ENCODE measurements at places on chromosomes 11 and 22.

GRCh38 chr11:86277741-86278140 lies 24.3 kb upstream of the HIKESHI start:
- no peak for DNase-seq

GRCh38 chr11:64851831-64852351 lies 7.4 kb upstream of the CDC42BPG start:
- no peak for DNase-seq

GRCh38 chr22:27865496-27865895 lies 53.6 kb downstream of the PITPNB start:
- no peak for DNase-seq

DNA sequence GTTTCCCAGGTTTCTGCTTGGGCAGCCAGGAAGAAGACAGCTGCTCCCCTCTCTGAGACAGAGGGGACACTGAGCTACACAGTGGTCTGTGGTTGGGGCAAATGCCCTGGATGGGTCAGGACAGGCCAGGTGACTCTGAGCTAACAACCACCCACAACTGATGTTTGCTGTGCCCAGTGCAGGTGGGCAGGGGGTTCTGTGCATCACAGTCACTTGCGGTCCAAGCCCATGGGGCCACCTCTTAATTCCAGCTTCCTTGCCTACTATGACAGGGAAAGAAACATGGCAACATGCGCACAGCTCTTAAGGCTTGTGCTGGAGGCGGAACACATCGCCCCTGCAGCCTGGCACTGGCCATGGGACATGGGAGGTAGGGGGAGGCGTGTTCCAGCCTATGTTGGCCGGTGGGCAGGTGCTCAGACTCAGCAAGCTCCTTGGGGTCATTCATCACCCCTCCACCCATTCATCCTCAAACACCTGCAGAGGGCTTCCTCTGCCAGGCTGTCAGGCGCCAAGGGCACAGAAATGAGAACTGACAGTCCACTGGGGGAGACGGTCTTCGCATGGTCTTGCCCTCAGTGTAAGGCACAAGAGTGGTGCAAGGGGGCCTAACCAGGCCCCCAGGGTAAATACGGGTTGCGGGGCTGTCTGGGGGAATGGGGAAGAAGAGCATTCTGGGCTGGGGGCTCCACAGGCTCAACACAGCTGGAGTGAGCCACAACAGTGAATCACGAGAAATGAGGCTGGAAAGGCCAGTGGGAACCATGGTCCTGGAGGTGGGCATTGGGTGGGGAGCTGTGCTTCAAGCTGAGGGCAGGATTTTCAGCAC lies 55.6 kb downstream of the ARFGAP3 start:
- no peak for DNase-seq

- DNase-seq = no peak
Observed at GRCh38 chr11:95791709-95792033, 1.4 kb downstream of the CEP57 start.

DNA sequence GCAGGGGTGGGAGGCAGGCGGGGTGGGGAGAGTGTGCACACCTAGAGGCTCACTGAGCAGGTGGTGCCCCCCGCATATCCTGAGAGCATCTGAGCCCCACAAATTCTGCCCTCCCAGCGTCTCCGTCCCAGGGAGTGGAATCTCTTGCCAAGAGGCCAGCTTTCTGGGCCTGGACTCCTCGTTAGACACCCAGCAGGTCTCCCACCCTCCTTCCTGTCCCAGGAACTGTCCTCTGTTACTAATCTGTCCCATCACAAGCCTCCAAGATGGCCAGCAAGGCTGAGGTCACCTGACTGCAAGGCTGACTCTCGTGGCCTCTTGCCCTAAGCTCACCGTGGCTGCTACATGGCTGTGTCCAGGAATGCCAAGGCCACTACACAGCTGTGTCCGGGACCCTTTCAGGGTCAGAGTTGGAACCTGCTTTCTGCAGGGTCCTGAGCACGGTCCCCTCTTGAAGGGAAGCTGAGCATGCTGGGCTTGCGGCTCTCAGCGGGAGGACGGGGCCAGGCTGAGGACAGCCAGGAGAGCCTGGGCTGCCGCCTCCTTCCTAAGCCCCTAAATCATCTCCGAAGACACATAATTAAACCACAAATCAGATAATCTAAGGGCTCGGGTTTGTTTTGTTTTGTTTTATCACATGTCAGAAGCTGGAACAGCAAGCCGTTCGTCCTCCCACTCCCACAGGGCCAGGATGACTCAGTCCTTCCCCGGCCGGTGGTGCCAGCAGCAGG lies 1327.3 kb downstream of the TBC1D22A start:
- DNase-seq = no peak

GRCh38 chr22:38728871-38729796 lies 23.4 kb downstream of the GTPBP1 start:
- DNase-seq = no peak

DNA sequence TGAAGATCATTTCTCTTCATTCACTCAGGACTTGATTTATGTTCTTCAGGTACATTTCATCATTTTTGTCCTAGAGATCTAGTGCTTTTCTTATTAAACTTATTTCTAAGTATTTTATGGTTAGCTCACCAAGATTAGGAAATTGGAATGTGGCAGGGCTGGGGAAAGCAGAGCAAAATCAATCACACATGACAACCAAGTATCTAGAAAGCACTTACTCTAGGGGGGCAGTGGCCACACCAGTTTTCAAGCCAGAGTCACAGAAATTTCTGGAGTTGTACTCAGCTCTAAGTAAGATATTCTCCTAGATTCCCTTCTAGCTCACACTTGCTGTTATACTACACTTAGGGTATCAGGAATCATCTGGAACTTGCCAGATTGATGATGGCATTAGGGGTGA lies 33.3 kb upstream of the MYEOV start:
- no peak for DNase-seq

- DNase-seq = no peak
Observed at GRCh38 chr11:95325777-95326258, 94.8 kb upstream of the SESN3 start.

- peak; percentile 81 for DNase-seq
Observed at GRCh38 chr22:29716814-29717545, 2.8 kb upstream of the CABP7 start.

DNA sequence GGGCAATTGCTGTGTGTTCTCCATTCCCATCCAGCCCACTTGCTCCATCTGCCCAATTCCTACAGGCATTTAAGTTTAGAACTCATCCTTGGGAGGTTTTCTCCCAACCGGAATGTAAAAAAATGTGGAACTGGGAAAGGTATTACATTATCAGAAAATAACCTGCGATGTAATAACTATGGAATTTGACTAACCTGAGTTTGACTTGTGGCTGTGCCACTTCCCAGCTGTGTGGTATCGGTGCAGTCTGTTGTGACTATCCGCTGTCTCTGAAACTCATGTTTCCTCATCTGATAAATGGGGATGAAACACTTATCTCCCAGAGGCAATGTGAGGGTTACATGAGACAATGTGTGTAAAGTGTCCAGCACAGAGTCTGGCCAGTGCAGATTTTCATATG lies 77.6 kb downstream of the TENM4 start:
- DNase-seq = no peak

DNA sequence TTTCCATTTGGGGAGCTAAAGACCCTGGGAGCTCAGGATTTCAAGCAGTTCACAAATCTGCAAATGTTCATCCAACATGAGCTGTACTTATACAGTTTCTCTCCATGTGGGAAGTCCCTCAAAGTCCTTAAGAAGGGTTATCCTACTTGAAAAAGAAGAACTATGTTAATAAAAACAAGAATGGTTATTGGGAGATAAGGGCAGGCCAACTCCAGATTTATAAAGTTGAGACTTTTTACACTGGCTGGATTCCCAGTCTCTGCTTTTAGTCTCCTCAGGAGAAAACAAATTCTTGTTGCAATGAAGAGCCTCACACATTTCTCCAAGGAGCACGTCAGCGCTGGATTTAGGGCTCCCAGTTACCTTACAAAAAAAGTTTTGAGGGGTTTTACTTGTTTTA lies 34.2 kb upstream of the CTTN start:
- DNase-seq = no peak

GRCh38 chr11:20158597-20159257 lies 1.5 kb downstream of the DBX1 start:
- peak; percentile 72 for DNase-seq

DNA sequence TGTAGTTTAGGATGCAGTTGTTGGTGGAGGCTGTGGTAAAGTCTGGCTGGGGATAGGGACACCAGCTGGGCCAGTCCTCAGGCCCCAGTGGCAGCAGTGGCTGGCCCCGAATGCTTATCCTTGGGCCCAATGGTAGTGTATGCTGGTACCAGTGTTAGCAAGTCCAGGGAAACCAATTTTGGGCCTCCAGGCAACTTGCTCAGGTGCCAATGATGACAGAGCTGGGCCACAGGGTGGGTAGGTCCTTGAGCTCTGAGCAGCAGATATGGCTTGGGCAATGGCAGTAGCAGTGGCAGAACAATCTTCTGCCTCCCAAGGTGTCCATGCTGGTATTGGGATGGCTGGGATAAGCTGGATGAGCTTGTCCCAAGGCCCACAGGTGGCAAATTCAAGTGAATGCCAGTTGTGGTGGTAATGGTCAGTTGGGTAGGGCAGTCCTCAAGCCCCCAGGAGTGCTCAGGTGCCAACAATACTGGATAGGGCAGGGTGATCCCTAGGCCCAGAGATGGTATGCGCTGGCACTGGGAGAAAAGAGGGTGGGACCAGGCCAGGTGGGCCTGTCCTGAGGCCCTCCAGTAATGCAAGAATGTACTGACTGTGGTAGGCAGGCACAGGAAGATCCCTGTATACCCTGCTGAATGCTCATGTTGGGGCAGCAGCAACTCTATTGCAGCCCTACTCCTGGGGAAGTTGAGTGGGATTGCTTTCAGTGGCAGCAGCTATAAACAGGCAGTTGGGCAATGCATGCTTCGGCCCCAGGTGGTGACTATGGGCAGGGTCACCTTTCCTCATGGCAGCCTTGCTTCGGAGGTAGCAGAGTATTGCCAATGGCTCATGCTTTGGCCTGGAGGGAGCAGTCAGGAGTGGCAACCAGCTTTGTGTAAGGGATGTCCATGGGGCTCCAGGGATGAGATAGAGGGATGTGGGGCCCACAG lies 54.7 kb downstream of the KCNQ1OT1 start:
- DNase-seq = no peak

- DNase-seq = no peak
Observed at GRCh38 chr11:31355131-31355530, 14.4 kb downstream of the DCDC1 start.

- DNase-seq = no peak
Observed at GRCh38 chr11:17814546-17814945, 80.0 kb downstream of the KCNC1 start.

DNA sequence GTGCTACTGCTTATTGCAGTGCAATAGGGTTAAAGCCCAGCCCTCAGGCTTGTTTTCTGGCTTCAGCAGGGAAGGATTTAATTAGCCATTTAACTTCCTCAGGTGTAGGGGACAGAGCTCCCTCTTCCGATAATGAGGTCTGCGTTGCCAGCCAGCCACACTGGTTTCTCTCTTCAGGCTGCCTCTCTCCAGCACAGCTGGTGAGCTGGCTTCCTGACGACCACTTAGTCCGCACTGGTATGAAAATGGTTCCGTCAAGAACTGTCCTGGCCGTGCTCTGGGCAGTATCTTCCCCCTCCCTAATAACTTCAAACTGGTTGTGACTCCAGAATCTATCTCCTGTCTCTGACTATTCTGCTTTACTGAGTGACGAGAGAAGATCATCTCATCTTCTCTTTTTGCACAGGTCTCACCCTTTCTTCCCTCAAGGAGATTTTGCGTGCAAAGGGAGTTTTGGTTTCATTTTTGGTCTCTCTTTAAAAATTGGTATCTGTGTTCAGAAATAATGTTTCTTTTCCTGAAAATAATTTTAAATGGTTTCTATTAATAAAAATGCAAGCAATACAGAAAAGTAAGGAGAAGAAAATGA lies 49.2 kb downstream of the CNTN5 start:
- peak; percentile 4 for DNase-seq

DNA sequence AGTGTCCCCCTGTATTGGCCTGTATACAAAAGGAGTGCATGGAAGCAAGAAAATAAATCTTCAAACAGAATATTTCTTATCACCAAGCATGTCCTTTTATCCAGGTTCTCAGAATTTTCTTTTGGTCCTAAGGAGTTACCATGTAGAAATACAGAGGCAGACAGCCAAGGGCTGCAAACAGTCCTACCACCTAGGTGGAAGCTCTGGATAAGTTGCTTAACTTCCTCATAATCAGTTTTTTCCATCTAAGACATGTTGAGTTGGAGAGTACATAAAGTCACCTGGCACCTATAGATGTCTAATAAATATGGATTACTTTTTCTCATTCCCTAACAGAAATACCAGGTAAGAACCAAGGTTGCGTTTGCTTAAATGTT lies 57.0 kb upstream of the BLID start:
- no peak for DNase-seq

DNA sequence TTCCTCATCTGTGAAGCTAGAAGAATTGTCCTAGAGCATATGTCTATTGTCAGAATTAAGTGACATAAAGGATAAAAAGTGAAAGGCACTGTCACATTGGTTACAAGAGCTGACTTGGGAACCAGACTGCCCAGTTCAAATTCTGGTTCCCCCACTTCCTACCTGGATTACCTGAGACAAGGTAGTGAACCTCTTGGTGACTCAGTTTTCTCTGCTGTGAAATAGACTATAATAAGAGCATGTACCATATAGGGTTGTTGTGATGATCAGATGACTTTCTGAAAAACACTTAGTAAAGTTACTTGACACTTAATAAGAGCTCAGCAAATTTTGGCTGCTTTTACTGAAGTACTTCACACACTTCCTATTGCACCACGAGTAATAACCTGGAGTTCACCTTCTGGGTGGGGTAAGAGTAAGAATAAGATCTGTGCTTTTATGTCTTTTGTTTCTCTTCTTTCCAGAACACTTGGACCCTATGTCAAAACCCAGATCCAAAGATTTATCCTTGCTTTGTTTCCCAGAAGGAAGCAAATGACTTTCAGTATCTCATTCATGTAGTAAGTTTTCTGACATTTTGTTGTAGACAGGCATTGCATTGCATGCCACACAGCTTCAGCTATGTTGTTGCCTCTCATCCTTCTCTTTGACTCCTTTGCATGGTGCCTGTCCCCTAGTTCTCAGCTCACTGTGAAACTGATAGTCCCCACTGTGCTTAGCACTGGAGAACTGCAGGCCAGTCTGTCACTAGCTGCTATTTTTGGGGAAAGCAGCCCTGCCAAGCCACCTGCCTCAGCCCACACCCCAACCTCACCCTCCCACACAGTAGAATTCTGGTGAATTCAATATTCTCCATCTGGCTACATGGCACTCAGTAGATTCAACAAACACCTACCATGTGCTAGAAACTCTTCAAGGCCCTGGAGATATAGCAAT lies 121.8 kb upstream of the POU2AF2 start:
- no peak for DNase-seq

DNA sequence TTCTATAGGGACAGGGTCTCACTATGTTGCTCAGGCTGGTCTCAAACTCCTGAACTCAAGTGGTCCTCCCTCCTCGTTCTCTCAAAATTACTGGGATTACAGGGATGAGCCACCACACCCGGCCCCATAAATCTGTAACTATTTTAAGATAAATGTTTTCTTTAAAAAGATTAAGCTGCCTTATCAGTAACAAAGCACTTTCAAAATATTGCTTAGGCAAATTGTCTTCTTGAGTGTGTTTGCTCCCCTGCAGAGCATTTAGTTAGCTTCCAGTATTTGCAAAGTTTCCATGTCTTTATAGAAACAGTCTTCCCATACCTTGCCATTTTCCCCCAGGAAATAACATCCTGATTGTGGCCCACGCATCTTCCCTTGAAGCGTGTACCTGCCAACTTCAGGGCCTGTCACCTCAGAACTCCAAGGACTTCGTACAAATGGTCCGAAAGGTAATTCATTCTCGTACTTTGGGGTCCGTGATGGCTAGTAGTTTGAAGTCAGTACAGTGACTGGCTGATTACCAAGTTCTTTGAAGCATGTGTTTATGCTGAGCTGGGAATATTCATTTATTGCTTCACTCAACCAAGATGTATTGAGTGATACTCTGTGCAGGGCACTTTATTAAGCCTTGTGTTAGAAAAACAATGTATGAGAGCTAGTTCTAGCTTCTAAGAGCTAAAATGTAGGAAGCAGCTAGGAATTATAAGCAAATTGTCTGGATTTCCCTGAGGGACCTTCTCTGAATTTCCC lies 30.4 kb upstream of the CRTAM start:
- no peak for DNase-seq
